ENCODE measurements at places on chromosomes 4 and X.

DNA sequence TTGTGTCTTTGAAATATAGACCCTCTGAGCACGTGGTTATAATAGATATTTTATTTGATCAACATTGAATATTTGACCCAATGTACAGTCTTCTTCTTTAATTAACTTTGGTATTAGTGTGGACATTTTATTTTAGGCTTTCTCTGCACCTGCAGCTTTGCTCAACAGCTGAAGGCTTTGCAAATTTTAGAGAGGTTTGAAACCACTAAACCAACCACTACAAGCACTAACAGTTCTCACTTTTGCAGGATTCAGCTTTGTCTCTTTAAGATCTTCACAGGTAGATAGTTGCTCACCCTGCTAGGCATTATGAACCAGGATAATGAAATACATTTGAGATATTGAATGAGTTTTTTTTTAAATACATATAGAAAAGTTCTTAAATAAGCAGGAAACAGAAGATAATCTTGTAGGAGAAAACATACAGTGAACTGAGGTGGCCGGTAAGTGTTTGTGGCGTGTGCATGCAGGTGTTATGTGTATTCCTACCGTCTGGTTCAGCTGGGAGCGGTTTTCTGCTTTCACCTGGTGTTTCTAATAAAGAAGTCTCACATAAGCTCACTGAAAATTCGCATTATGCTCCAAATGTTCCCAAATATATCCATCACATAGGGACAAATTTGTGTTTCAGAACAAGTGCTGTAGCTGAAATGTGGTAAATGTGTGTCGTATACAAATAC is 1508.3 kb upstream of the TENM3 start:
- DNase-seq: no peak

GRCh38 chrX:57902633-57903032 is 7.6 kb downstream of the ZXDA start:
- DNase-seq: no peak

DNA sequence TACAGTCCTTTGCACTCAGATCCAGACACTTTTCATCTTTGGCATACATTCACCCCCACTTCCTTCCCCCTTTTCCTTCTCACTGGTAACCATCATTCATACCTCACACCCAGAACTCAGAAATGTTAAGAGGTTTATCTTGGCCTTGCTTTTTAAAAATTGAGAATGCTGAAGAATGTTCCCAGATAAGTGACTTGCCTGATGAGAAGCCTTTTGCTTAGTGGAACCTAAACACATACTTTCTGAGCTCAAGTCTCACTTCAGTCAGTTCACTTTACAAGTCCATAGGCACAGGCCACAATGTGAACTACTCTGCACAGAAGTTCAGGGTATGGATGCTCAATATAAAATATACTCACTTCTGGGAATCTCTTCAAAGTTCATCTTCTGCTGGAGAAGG is 129.4 kb downstream of the GRIA3 start:
- DNase-seq: no peak

GRCh38 chr4:120082251-120082650 is 15.6 kb upstream of the MAD2L1 start:
- DNase-seq: no peak

- no peak for DNase-seq
These were observed 67.6 kb upstream of the SLC7A3 start for GRCh38 chrX:70998411-70999027.

GRCh38 chr4:187128222-187128621 is 404.6 kb upstream of the FAT1 start:
- no peak for DNase-seq

- DNase-seq: no peak
These were observed 7.7 kb downstream of the TLR7 start for GRCh38 chrX:12874581-12874980.

DNA sequence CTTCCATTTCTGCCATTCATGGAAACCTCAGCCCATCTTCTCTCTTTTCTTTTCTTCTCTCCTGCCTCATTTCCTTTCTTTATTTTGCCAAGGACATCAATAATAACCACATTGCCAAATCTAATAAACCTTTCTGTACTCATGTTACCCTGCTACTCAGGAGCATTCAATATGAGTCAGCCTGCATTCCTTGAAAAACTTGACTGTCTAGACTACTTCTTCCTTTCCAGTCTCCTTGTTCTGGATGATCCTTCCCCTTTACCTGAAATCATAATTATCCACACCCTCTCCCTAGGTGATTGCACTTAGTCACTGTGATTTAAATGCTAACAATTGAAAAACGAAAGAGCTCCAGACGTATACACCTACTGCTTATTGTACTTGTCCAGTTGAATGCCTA is 253.2 kb upstream of the CENPE start:
- DNase-seq: no peak

DNA sequence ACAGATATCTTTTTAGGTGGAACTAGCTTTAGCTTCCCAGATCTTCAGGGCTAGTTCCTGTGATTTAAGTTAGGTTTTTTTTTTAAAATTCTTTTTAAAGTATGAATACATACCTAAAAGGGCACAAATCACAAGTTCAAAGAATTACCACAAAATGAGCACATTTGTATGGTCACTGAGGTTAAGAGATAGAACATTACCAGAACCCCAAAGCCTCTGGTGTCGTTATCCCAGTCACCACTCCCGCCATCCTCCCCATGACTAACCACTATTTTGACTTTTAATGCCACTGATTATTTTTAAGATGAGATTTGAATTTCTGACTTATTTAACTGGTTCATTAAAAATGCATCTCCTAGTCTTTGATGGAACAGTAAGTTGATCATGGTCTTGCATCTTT is 5.4 kb downstream of the PGK1 start:
- no peak for DNase-seq

DNA sequence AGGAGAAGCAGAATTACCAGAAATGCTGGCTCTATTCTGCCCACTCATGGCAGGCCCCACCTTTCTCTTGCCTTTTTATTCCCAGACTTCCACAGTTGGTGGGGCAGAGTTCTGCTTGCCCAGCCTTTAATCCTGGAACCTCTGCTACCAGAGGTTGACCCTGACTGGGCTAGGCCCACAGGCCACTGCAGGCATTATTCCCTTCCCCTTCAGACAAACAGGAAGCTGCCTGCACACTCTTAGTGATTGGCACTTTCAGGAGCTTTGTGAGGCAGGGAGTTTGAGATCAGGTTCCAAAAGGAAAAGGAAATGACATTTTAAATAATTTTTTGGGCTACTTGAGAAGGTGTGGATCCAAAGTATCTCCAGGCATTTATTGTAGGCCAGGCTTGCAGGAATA is 18.8 kb downstream of the MSN start:
- no peak for DNase-seq

DNA sequence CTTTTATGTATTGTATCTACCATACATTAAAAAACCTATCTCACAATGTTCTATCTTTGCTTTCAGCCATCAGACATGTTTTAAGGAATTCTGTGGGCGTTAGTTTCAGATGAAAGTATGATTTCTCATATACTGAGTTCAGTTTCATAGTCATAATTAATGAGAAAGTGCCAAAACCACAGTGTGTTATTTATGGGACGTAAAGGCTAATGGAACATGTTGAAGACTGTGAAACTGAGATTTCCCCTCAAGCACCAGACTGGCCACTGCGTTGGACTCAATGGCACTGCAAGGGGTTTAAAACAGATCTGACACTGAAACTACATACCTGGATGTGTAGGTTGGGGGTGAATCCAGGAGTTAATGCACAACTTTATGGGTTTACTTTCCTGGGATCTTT is 32.0 kb downstream of the F8 start:
- no peak for DNase-seq

- DNase-seq: no peak
These were observed 245.1 kb downstream of the PTTG2 start for GRCh38 chr4:38205261-38205660.

GRCh38 chrX:130264573-130264972 is 4.1 kb downstream of the ZNF280C start:
- DNase-seq: no peak

All from activated CD4-positive, alpha-beta T cell treated with anti-CD3 and anti-CD28 coated beads for 4 hours (primary cell).